ENCODE measurements at places on chromosomes 6 and 20.

DNA sequence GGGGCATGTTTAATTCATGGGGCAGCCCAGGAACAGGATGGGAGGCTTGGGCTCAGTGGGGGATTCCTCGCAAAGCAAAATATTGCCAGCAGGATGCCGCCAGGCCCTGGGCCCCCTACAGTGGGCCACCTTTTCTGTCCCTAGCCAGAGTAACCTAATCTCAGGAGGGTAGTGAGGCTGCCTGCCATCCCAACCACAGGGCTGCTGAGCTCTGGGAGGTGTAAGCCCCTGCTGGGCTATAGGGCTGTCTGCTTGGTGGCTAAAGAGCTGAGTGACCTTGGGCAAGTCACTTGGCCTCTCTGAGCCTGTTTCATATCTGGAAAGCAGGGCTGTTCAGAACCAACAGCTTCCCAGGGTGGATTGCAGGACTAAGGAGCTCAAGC lies 35.7 kb upstream of the CDH22 start:
- no peak for DNase-seq

DNA sequence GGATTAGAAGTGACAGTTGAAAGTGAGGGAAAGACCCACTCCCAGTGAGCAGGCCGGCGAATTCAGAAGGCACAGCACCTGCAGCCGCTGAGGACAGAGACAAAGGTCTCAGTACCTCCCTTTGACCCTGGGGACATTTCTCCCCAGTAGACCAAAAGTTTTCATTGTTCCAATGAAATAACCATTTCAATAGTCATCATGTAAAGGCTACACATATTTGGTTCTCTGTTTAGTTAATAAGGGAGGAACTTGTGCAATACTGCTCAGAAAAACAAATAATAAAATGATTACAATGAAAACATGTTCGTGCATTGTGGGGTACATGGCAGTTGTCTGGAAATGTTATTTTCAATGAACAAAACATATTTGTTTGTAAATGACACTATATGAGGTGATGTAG lies 52.5 kb downstream of the EDN1 start:
- DNase-seq = no peak

GRCh38 chr6:52352239-52353018 lies 9.5 kb upstream of the PAQR8 start:
- no peak for DNase-seq

DNA sequence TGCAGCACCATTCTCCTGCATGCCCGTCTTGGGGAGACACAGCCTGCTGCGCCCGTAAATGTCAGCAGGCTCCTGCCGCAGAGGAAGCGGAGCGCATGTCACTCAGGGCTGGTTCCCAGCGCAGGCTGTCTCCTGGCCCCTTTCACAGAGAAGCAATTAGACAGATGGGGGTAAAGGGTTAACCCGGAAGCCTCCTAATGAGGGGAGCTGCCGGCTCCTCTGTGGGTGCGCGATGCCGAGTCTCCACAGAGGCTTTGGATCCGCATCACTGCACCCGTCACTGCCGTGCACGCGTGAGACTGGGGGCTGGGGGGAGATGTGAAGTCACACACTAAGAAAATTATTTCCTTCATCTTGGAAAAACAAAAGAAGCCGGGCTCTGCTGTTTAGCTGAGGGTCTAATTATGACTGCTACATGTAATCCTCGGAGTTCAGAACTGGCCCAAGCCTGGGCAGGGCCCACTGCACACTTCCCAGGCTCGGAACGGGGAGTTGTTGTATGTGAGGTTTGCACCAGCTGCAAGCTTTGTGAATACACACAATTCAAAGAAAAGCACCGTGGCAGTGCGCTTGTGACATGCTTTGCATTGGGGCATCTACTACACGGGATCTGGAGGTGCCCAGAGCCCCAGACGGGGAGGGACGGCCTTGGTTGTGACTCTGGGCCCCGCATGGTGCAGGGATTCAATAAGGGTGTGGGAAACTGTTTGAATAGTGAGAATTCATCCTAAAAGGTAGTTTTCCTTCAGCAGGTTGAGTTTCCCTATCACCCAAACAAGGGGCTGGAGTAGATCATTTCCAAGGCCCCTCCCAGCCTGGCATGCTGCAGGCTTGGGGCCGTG lies 331.6 kb downstream of the TAF4 start:
- no peak for DNase-seq

- no peak for DNase-seq
Measured at GRCh38 chr6:73739096-73739495, 43.1 kb downstream of the CD109 start.

DNA sequence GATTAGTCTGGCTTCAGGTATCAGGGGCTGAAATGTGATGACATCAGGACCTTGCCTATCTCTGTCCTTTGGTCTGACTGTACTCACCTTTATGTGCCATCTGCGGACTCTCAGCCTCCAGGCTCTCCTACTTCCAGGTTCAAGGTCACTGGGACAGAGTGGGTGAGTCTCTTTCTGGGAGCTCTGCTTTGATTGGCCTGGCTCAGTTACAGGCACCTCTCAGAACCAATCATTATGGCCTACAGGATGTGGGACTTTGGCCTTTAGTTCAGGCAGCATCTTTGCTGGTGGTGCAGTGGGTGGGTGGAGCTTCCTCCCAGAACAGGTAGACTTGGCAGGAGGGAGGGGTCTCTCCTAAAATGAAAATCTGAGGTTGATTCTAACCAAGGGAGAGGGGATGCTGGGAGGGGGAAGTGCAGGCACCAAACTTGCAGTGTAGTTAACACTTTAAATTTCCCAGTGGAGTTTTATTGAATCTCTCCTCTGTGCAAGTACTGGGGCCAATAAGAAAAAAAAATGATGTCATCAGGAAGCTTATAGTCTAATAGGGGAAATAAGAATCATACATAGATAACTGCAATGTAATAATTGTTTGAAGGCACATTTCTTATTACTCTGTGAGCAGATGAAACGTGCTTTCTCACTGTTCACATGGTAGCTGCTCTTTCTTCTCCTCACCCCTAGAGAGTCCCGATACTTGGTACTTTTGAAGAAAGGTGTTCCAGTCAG lies 53.4 kb downstream of the SLC24A3 start:
- DNase-seq = no peak

GRCh38 chr6:99745651-99746050 lies 139.0 kb downstream of the PRDM13 start:
- DNase-seq = no peak

GRCh38 chr6:111710911-111711310 lies 105.2 kb upstream of the TRAF3IP2 start:
- no peak for DNase-seq

DNA sequence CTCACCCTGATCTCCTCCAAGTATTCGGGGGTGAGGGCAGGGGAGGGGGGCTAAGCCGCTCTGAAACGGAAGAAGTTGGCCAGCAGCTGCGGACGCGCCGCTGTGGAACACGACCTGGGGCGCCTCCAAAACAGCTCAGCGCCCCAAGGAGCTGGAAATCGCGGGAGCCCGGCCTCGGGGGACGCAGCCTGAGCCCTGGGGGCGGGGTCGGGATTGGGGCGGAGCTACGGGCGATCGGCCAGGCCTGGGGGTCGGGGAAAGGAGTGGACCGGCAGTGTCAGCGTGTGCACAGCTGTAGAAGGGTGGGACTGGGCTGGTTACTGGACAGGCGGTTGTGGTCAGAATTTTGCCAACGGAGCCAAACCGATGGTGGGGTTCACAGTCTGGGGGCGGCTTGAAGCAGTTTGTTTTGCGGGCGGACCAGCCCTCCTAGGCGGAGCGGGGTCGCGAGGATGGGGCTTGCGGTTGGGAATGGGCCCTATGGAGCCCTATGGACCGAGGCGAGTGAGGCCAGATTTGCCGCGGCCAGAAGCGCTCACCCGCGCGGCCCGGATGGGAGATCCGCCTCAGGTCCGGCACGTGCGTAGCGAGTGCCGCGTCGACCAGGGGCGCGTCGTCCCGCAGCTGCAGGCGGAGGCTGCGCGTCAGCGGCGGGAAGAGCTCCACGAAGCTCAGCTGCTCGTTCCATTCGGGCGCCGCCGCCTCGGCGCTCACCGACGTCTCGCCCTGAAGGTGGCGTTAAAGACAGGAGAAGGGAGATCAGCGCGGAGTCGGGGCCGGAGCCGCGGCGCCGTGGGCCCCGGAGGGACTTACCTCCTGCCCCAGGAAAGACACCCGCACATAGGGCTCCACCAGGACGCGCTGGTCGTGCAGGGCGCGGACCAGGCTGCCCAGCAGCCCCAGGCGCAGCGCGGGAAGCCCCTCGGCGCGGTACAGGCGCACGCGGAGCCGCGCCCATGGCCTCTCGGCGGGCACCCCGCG lies 14.3 kb upstream of the SPAG4 start:
- DNase-seq = peak; percentile 27

- DNase-seq = no peak
Measured at GRCh38 chr6:139249395-139249794, 42.4 kb downstream of the TXLNB start.

DNA sequence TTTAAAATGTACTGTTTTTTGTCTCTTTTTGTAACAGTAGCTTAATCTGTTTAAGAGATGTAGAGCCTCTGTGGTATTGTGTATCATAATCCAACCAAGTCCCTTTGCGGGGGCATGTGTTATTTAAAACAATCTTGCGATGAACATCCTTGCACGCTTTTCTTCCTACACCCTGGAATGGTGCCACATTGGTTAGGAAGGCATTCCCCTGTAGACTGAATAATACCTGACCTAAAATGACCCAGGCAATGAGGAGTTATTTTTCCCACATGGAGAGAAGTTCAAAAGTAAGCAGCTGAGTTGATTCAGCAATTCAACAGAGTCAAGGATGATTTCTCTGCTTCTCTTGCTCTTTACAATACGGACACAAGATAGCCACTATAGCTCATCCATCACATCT lies 142.0 kb upstream of the PMEPA1 start:
- no peak for DNase-seq

DNA sequence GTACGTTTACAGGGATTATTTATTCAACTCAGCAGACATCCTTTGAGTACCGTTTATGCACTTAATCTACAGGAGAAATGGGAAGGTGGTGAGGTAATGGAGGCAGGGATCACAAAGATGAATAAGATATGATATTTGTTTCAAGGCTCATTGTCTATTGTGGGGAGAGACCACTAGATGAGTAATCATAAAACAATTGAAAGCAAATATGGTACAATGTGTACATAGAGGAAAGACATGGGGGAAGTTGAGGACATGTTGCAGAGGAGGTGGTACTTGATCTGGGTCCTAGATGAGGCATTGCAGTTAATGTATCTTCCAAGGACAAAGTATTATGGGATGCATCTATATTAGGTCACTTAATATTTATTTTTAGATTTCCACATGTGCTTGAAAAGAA lies 13.7 kb upstream of the CDC5L start:
- no peak for DNase-seq

DNA sequence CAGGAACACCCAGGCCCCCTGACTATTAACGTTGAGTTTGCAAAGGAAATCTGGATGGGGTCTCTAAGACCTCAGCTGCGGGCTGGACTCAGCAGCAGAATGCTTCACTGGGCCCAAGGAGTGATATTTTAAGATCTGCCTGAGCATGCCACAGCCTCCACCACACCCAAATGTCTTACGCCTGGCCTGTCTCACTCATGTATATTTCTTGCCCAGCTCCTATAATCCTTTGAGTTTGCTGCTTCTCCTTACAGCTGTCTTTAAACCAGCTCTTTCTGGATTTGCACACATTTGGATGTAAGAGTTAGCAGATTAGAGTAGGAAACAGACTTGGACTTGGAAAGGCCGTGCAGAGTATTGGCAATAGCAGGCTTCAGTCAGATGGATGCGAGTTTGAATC lies 16.4 kb downstream of the CASS4 start:
- no peak for DNase-seq

GRCh38 chr20:41467690-41468089 lies 101.1 kb upstream of the EMILIN3 start:
- no peak for DNase-seq

GRCh38 chr6:165389534-165389933 lies 80.1 kb upstream of the C6orf118 start:
- no peak for DNase-seq

DNA sequence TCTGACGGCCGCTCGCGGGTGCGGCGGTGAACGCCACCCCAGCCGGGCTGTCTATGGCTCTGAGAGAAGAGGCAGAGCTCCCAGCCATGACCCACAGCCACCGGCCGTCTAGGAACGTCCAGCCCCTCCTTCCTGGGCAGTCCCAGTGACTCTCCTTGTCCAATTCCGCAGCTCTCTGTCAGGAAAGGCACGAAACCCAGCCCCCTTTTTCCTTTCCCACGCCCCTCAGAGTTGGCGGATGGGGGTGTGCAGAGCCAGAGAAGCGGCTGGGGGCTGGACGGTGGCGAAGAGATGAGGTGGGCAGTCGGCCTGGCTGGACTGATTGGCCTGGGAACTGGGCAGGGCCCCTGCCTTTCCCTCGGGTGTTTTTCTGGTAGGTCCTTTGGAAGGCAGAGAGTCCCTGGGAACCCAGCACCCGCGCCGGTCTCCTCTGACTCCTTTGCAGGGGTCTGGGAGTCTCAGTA lies 1.5 kb downstream of the EBF4 start:
- DNase-seq = no peak

DNA sequence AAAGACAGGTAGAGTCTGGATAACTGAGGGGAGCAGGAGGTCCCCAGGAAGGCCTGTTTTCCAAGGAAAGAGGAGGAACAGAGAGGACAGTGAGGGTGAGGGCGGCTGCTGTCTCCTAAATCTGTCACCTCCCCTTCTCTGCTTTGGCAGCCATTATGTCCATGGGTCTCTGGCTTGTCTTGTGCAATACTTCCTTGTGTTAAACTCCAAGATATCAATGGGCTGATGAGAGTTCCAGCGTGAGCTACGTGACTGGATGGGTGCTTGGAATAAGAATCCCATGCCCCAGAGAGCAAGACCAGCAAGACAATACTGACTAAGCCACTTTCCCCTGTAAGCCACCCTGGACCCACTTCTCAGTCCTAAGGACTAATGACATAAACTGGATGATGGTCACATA lies 26.3 kb upstream of the DNAAF9 start:
- DNase-seq = no peak

DNA sequence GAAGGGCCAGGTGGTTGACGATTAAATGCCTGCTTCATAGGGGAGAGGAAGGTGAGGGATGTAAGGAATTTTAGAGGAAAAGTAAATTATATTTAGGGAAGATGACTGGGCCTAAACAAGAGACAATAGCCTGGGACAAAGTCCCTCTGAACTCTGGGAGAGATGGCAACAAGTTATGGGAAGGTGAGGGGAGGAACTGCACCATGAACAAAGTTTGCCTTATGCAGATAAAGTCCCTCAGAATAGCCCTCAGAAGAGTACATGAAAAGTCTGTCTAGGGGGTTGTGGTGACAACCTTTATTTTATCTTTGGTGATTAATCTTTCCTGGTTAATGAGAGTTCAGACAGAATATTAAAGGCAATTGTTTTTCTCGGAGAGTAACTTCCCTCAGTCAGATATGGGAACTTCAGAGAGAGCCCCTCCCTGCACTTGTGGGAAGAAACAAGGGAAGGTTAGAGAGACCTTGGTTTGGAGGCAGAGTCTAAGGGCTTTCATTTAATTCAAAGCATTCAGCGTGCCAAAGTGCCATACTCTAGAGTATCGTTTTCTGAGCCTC lies 27.1 kb upstream of the FAM217A start:
- DNase-seq = no peak

GRCh38 chr6:86079938-86080337 lies 437.3 kb upstream of the SYNCRIP start:
- DNase-seq = no peak
